CD4-positive, alpha-beta T cell (primary cell): ENCODE measurements at places on chromosomes 11 and 22.

DNA sequence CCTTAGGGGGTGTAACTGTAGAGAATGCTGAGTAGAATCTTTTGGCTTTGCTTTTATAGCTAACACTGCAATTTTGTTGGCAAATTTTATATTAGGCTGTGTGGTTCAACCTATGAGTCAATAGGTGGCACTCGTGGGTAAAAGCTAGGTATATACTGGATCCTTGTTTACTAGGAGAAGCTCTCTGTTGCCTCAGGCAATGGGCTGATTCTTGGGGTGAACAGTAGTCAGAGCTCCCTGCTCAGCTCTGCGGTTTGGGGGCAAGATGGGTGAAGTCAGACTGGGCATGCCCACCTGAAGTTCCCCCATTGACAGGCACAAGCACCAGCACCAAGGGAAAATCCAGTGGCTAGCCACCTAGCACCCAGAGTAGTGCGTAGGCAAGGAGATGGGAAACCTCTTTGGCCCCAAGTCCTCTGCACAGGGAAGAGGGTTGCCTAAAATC is 238.7 kb downstream of the FAM181B start:
- DNase-seq: no peak

DNA sequence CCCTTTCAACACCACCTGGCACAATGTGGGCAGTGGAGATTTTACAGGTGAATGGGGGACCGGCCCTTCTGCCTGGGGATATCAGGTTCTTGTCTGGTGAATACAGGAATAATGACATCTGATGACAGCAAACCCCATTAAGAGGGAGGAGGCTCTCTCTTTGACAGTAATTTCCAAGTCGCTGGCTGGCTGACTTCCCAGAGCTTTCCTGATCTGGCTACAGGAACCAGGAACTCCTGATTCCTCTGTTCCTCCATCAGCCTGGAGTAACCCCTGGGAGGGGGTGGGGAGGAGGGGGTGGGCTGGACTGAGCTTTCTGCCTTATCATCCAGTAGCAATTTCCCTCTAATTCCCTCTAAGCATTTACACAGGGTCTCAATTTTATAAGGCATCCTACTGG is 3.7 kb upstream of the MIEF1 start:
- no peak for DNase-seq

DNA sequence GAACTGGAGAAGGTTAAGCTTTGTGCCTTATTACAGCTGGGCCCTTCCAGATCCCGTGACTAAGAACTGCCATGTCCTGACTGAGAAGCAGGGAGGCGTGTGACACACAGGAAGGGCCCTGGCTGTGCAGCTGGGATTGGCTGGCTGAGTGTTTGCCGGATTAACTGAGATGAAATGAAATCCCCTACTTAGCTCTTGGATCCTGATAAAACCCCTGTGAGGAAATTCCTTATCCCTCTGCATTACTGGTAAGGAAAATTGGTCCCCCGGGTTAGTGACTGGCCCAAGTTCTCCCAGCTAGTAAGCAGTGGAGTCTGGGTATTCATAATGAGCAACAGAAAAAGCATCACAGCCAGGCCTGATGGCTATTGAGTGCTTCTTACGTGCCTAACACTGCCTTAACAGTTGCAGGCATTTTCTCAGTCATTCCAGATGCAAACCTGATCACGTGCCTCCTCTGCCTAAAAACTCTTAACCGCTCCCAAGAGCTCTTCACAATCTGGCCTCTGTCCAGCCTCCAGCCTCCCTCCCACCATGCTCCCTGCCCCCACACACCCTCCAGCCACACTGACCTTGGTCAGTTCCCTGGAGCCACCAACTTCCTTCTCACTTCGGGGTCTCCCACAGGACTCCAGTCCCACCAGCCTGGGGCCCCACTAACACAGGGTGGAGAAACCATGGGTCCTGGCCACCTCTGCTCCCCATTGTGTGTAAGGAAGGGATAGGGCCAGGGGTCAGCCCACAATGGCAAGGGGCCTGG is 37.8 kb downstream of the ARRB1 start:
- no peak for DNase-seq

GRCh38 chr11:83063073-83063754 is 8.5 kb downstream of the RAB30 start:
- DNase-seq: no peak

- no peak for DNase-seq
Observed at GRCh38 chr11:119990309-119991021, 147.4 kb downstream of the TRIM29 start.

DNA sequence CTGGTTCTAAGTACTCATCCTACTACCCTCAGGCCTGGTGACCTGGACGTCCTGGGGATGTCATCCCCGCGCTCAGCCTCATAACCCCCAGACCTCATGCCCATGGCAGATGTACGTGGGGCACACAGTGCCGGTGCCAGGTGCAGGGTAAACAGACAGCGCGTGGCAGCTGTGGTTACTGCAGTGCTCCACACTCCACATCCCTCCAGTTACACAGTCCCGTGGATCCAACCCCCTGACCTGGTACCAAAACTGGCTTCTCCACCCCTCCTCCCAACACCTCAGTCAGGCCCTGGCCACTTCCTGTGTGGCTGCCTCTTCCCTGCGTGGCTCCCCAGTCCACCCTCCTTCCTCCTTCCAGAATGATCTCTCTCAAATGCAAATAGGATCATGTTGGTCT is 95.2 kb downstream of the DSCAML1 start:
- no peak for DNase-seq

DNA sequence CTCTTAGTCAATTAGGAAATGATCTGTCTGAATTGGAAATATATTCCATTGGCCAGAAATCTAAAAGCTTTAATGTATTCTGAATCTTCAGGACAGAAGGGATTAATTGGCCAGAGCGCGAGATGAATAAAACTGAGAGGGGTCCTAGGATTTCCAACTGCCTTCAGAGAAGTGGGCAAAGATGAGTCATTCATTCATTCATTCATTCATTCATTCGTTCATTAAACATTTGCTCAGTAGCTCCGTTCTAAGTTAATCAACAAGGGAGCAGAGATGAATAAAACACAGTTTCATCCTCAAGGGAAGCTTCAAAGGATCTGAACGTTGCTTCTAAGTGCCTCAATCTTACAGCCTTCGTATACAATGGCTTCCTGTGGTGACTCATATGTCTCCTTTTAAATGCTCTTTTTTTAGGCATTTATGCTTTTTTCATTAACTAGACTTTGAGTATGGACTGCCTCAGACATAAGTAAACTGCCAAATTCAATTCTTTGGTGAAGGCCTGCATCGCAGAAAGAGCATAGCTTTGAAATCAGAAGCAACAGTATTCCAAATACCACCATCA is 537.4 kb upstream of the CCDC90B start:
- no peak for DNase-seq

DNA sequence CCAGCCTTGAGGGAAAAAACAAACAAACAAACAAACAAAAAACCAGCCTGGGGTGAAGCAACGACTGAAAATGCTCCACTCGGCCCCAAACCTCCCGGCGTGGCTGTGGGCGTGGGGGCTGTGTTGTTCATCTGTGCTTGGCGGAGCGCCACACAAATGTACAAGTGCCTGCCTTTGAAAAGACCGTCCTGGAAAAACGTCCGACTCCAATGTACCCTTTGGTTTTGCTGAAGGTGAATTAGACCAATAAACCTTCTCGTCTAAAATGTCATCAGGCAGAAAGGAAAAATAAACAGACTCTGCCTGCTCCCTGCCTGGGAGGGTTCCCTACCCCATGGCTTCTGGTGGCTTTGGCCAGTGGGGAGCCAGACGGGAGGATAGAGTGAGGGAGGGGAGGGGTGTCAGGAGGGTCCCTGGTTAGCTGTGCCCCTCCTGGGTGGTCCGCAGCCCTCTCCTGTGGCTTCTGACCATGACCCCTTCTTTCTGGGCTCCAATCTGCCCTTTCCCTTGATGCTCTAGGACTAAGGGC is 93.9 kb downstream of the TRMU start:
- no peak for DNase-seq

DNA sequence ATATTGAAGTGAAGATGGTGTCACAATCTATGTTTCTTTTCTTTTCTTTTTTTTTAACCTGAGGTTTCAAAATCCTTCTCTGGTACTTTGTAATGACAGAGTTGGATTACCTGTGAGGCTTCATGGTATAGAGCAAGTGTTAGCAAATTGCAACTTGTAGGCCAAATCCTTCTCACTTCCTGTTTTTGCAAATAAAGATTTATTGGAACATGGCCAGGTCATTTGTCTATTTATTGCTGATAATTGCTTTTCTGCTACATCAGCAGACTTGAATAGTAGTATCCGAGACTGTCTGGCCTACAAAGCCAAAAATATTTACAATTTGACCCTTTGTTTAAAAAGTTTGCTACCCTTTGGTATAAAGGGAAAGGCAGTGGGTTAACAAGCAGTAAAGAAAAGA is 1059.4 kb upstream of the CCDC90B start:
- DNase-seq: no peak

DNA sequence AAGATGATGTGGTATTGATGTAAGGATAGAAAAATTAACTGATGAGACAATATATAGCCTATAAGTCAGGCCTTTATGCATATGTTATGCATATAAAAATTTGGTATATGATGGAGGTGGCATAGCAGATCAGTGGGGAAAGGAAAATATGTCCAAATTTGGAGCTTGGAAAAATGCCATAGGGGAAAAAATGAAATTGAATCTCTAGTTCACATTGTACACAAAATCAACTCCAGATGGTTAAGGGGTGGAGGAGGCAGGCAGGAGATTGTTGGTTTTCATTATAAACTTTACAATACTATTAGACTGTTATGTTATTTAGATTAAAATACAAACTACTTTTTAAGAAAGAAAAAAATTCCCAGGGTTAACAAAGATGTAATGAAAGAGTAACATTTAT is 15.1 kb upstream of the CD3E start:
- DNase-seq: no peak

DNA sequence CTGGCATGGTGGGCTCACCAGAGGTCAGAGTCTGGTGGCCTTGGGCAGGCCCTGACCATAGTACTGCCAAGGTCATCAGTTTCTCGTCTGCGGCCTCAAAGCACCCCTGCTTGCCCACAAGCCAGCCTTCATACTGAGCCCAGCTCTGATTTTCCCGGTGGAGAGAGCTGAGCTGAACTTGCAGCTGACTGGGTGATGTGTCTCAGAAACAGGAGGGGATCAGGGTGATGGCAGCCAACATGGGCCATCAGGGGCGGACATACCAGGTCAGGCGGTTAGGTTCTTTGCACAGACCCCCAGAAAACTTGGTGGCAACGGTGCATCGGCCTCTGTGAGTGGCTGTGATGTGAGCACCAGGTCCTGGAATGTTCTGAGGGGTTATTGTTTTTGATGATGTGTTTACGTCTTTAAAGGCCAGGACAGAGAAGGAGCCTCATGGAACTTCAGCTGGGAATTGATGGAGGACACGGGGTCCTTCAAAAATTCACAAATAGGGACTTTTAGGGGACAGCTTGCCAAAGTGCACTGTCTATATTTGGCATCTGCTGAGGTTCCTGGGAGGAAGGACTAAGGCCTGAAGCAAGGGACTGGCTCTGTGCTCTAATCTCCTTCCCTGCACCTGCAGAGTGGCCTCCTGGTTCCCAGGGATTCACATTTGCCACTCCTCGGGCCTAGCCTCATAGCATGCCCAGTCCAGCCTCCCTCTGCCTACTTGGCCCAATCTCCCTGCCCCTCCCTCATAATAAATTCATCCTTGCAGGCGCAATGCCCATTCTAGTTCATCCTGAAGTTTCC is 131.2 kb downstream of the OSBP2 start:
- no peak for DNase-seq

DNA sequence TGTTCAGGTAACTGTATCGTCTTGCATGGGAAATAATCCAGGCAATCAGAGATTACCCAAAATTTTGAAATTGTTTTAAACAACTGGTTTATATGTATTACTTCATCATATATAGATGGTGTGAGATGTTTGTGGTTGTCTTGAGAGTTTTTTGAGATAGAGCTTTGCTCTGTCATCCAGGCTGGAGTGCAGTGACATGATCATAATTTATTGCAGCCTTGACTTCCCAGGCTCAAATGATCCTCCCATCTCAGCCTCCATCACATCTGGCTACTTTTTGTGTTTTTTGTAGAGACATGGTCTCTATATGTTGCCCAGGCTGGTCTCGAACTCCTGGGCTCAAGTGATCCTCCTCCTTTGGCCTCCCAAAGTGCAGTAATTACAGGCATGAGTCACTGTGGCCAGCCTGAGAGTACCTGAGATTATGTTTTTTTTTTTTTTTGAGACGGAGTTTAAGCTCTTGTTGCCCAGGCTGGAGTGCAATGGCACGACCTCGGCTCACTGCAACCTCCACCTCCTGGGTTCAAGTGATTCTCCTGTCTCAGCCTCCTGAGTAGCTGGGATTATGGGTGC is 11.5 kb downstream of the CTNND1 start:
- DNase-seq: no peak

DNA sequence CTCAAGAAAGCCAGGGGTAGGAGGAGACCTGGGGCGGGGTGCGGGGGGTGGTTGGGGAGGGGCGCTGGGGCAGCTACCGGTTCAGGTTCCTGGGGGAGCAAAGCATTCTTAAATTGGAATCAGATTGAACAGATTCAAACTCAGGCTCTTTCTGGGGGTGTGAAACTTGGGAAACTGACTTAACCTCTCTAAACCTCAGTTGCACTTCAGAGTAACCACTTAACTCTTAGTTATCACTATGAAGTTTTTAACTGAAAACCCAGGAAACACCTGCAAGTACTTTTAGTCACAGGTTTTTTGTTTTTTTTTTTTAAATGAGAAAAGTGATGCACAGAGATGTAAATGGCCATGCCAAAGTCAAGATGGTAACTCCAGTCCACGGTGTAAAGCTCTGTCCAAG is 72.0 kb downstream of the RCN1 start:
- no peak for DNase-seq

GRCh38 chr11:111448831-111449557 is 63.2 kb downstream of the BTG4 start:
- no peak for DNase-seq

GRCh38 chr22:39543095-39543494 is 10.5 kb upstream of the RPS19BP1 start:
- no peak for DNase-seq

- DNase-seq: no peak
Observed at GRCh38 chr11:126544108-126545056, 188.9 kb downstream of the ST3GAL4 start.

DNA sequence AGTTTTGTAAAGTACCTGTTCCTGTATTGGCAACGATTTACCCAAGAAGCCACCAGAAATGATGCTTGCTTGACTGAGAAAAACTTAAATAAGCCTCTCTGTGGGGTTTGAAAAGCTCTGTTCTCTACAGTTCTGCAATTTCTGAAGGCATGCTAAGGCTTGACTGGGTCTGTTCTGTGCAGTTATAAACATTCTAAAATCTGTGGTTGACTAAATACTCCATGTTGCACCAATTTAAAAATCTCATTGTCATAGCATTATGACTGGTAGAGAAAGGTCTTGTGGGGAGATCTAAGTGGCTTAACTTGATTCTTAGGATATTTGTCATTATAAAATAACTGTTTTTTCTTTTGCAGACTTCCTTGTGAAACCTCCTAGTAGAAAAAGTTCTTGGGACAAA is 73.7 kb downstream of the MTMR3 start:
- DNase-seq: no peak
